HuH-7.5 (cell line): ENCODE measurements at places on chromosomes 1 and 21.
A peak's percentile ranks its signal among the peaks of the same experiment; 100 is the strongest.

- no peak for DNase-seq
These were observed 12.8 kb downstream of the DYNLT5 start for GRCh38 chr1:66764994-66765578.

DNA sequence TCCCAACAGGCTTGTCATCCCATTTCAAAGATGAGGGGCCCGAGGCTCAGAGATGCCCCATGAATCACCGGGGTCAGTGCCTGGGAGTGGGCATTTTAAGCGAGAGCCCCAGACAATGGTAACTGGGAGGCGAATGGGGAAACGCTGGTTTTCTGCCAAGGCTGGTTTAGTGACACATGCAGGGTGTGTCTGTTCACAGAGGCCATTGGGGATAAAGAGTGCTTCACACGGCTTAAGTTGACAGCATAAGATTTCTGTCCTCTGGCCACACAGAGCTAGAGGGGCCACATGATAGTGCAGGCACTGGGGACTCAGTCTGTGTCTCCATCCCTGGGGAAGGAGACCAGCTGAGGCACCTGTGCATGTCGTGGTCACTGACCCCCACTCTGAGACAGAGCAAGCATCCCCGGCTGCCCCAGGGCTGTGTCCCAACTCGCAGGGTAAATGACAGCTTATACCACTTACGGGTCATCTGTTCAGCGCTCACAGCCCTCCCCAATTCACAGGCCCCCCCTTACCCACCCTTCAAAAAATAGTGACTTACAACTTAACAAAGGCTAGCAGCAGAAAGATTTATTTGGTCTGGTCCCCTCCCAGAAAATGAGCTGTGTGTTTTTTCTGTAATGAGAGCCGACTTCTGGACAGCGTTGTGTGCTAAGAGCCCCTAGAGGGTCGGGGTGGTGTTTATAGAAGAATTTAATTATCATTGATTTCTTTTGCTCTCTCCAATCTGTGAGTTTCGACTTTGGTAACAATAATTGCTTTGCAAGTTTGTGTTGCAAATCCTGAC lies 34.9 kb upstream of the ARHGEF16 start:
- no peak for DNase-seq

GRCh38 chr1:55128418-55128995 lies 86.7 kb downstream of the USP24 start:
- DNase-seq: no peak

DNA sequence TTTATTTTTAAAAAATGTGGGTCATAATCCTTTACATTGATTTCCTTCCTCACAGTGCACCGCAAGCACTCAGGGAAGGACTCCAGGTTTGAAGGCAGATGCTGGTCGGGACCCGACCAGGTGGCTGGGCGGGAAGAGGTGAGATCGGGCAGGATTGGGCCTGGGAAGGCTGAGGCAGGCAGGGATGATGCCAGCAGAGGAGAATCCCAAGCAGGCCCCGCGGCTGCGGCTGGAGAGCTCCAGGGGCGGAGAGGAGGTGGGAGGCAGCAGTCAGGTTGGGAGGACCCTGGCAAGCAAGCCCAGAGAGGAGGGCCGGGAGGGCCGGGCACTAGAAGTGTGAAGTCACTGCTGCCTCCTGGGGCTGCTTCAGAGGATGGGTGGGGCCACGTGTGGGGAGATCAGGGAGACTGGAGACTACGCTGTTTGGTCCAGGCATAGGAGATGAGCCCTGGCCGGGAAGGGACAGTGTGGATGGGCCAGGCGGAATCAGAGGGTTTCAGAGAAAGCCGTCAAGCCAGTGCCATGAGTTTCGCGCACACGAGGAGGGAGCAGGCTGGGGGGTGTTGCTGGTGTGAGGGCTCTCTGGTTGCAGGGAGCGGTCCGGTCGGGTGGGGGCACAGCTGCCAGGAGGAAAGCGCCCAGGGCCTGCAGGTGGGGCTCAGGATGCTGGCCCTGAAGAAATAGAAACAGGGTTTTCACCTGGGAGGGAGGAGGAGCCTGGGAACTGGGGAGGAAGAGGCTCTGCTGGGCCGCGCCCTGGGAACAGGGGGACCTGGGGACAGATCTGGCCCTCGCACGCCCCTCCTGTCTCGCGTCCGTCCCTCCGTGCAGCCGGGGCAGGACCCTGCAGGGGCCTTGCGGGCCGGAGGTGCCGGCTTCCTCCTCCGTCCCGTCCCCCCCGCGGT lies 888 bp upstream of the COL18A1 start:
- peak; percentile 59 for DNase-seq

DNA sequence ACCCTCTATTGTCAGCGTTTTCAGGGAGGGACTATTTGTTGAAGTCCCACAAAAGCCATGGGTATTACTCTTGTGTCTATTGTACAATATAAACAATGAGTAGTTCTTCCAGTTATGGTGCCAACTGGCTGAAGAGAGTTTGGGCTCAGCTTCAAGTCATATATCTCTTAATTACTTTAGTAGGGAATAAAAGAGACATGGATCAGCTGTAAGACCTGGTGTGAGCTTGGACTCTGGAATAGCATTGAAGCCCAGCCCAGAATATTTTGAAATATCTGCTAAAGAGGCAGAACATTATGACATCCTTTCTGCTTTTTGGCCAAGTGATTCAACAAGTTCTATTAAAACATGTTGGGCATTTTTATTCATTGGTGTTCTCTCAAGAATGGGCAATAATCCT lies 224.9 kb downstream of the BACH1 start:
- DNase-seq: no peak

DNA sequence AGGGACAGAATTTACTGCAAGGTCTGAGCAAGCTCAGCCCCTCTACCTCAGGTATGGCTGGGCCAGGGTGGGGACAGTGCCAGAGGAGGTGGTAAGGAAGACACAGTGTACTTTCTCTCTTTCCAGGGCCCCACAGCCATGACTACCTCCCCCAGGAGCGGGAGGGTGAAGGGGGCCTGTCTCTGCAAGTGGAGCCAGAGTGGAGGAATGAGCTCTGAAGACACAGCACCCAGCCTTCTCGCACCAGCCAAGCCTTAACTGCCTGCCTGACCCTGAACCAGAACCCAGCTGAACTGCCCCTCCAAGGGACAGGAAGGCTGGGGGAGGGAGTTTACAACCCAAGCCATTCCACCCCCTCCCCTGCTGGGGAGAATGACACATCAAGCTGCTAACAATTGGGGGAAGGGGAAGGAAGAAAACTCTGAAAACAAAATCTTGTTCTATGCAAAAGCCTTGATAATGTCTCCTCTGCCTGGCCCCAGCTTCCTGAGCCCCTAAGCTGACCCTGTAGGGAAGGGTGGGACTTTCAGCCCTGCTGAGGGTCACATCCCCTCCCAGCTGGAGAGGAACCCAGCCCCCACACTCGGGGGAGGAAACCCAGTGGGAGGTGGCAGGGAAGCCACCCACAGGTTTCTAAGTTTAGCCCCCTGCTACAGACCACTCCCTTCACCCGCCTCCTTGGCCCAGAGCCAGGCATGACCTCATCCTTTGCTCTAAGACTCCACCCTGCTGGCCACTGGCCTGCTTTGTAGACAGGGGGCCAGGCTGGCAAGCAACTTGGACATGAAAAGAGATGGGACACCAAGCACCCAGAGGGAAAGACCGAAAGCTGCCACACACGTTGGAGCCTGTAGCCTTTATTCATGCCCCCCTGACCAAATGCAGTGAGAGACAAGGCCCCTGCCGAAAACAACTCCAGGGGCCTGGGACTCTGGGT lies 6.4 kb downstream of the RHOC start:
- peak; percentile 78 for DNase-seq

DNA sequence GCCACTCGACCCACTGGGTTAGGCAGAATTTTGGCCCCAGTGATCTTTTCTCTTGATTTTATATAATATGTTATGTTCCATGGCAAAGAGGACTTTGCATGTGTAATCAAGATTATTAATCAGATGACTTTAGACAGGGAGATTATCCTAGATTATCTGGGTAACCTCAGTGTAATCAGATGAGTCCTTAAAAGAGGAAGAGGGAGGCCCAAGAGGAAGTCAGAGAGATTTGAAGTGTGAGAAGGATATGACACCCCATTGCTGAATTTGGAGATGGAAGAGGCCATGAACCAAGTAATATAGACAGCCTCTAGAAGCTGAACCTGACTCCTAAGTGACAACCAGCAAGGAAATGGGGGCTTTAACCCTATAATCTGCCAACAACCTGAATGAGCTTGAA lies 117.1 kb upstream of the CSF3R start:
- no peak for DNase-seq

GRCh38 chr1:224730540-224730939 lies 114.4 kb downstream of the CNIH3 start:
- DNase-seq: no peak

DNA sequence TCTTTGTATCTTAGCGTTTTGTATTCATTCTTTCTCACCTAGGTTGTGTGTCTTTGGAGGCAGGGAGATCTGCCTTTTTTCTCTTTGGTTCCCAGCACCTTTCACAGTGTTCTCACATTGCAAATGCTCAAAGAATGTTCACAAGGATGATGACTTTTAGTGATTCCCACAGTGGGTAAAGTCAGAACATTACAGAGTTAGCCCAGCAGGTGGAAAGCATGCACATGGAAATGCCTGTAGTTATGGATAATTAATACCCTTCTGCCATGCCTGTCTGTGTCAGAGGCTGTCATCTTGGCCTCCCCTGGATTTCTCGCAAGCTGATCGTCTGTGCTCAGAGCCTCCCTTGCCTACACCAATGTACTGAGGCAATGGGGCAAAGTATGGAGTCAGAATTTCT lies 458.9 kb downstream of the LMO4 start:
- no peak for DNase-seq

GRCh38 chr21:38244885-38245869 lies 11.6 kb upstream of the KCNJ15 start:
- DNase-seq: no peak

DNA sequence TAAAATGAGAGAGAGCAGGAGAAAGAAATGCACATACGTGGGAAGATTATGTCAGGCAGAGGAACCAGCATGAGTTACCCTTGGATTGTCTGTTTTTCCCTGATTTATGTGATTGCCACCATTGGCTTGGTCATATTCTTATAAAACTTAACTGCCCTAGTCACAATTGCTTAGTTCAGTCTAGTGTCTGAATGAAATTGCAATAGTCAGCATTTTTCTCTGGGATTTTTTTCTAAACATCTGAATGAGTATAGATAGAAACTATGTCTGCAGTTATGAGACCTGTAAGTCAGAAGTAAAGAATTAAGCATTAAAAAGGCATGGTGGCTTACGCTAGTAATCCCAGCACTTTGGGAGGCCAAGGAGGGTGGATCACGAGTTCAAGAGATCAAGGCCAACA lies 889.8 kb downstream of the PLA2G4A start:
- no peak for DNase-seq

- no peak for DNase-seq
These were observed 7.8 kb downstream of the ANGPTL7 start for GRCh38 chr1:11196945-11197344.

- no peak for DNase-seq
These were observed 3.5 kb downstream of the EXTL1 start for GRCh38 chr1:26025060-26025459.

GRCh38 chr1:88922214-88922613 lies 30.8 kb upstream of the GTF2B start:
- no peak for DNase-seq

- no peak for DNase-seq
These were observed 415.0 kb downstream of the HLX start for GRCh38 chr1:221294242-221294641.

DNA sequence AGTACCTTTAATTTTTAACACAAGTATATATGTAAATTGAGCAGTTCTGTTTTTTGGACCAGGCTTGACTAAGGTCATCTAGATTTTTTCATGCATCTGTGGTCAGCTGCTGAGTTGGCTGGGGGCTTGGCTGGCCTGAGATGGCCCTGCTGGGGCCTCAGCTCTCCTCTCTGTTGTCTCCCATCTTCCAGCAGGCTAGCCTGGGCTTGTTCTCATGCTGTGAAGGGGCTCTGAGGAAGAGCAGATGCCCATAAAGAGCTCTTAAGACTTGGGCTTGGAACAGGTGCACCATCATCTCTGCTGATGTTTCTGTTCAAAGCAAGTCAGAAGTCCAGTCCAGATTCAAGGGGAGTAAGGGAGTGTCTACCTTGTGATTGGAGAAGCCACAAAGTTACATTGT lies 51.2 kb upstream of the TNR start:
- no peak for DNase-seq

- DNase-seq: no peak
These were observed 127.7 kb upstream of the HOOK1 start for GRCh38 chr1:59687081-59687480.

GRCh38 chr1:14415396-14415795 lies 183.1 kb upstream of the KAZN start:
- no peak for DNase-seq

DNA sequence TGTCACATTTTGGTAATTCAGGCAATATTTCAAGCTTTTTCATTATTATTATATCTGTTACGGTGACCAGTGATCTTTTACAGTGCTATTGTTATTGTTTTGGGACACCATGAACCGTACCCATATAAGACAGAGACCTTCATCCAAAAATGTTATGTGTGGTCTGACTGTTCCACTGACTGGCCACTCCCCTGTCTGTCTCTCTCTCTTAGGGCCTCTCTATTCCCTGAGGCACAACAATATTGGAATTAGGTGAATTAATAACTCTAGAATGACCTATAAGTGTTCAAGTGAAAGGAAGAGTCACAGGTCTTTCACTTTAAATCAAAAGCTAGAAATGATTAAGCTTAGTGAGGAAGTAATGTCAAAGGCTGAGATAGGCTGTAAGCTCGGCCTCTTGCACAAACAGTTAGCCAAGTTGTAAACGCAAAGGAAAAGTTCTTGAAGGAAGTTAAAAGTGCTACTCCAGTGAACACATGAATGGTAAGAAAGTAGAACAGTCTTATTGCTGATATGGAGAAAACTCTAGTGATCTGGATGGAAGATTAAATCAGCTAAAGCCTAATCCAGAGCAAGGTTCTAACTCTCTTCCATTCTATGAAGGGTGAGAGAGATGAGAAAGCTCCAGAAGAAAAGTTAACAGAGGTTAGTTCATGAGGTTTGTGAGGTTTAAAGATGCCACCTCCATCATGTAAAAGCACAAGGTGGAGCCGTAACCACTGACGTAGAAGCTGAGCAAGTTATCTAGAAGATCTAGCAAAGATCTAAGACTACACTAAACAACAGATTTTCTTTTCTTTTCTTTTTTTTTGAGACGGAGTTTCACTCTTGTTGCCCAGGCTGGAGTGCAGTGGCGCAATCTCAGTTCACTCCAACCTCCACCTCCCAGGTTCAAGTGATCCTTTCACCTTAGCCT lies 19.7 kb upstream of the DIPK1A start:
- DNase-seq: no peak

GRCh38 chr1:67469431-67469830 lies 39.2 kb upstream of the SERBP1 start:
- no peak for DNase-seq

GRCh38 chr1:3918966-3919611 lies 19.0 kb upstream of the C1orf174 start:
- no peak for DNase-seq

GRCh38 chr1:170536924-170537551 lies 5.1 kb downstream of the GORAB start:
- DNase-seq: no peak

DNA sequence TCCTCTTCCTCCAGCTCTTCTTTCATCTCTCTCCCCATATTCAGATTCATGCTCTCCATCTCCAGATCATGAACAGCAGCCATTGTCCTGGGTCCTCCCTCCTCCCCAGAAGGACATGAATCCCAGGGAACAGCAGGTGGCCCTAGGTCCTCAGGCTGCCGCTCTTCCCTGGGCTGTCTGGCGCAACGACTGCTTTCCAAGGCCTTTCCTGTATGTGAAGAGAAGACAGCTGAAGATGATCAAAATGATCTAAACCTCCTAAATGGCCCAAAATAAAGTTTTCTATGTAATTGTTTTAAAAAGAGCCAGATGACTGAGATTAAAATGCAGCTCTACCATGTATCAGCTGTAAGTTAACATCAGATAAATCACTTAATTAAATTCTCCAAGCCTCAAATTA lies 22.5 kb downstream of the RHBDL2 start:
- no peak for DNase-seq

- DNase-seq: no peak
These were observed 541.2 kb downstream of the PTPRU start for GRCh38 chr1:29777522-29777921.
